MV-4-11 (cell line): ENCODE measurements at places on chromosomes 4 and X.

DNA sequence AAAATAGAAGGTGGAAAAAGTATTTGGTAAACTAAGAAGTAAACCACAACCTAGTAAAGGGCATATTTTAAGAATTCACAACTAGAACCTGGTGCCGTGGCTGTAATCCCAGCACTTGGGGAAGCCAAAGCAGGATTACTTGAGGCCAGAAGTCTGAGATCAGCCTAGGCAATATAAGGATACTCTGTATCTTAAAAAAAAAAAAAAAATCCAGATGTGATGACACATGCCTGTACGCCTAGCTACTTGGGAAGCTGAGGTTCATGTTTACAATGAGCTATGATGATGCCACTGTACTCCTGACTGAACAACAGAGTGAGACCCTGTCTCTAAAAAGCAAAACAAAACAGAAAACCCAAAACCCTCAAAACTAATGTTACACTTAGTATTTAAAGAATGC lies 294.9 kb upstream of the ZCCHC13 start:
- no peak for DNase-seq

DNA sequence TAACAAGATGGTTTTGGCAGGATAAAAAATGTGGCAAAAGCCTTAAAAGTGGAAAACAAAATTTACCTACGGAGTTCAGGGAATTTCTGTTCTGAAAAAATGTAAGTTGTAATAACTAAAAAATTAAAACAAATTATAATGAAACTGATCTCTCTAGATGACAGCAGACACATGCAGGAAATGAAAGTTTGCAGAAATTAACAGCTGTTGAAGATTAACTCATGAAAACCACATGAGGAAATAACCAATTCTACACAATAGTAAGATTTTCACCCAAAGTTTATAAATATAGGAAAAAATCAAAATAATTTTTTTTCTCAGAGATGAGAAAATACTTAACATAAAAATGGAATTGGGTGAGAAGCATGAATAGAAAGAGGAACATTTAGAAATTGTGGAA lies 47.5 kb upstream of the UGT2B15 start:
- DNase-seq = no peak

DNA sequence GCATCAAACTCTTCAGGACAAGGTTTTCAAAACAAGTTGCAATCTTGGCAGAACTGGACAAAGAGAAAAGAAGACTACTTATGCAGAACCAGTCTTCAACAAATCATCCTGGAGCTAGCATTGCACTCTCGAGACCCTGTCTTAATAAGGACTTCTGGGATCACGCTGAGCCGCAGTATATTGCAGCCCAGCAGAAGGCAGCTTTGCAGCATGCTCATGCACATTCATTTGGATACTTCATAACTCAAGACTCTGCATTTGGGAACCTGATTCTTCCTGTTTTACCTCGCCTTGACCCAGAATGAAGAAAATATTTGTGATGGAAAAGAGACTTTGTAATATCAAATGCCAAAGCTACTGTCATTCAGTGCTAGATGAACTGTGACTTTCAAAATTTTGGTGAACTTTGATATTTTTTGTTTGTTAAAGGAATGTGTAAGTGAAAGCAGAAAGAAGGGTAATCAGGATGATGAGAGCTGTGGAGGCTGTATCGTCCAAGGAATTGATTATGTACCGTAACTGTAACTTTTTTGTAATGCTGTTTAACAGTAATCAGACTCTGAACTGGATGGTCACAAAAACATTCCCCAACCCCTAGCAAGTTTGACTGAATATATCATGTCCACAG lies 27.2 kb downstream of the HSPA4L start:
- no peak for DNase-seq

DNA sequence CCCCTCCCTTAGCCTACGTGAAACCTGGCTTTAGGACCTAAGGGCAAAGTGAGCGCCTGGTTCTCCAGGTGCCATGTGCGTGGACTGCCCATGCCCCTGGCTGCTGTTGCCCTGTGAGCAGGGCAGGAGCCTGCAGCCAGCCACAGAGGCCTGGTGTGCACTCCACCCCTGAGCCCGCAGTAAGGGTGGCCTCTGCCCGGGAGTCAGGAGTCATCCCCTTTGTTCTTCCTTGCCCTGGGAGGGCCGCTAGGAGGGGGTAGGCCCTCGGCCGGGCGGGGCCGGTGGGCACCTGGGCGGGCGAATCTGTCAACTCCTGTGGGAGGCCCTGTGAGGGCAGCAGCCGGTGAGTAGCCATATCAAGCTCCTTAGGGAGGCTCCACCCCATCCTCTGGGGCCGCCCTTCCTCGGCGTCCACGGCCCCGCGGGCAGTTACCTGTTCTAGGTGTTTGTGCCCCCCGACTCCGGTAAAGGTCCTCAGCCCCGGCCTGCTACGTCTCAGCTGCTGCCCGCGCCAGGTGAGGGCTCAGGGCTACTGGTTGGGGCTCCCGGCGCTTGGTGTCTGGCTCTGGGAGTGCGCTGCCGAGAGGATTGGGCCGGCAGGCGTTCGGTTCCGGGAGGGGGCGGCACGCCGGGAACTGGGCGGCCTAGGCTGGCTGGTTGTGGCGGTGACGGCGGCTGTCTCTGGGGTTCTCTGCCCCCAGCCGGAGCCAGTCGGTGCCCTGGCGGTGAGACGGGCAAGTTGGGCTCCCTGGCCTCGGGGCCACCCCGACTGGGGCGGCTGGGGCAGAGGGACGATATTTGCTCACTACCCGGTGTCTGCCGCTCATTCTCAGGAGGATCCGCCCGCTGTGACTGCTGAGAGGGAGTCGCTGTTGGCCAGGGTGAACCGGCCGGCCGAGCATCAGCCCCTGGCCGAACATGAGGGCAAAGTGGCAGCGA lies 1060.2 kb downstream of the TECRL start:
- no peak for DNase-seq

DNA sequence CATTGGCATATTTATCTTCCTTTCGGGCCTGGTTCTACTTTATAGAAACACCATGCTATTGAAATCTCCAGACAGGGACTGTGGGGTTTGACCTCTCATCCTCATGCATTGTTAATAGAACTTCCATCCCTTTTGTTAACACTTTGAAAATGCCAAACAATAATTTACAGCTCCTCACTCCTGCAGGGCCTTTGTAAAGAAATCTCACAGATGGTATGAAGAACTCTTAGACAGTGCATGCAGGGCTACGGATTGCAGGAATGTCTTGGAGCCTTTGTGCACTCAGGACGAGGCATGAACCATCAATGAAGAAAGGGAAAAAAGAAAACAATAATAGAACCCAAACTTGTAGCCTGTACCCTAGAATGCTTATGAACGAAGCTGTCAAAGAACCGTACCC lies 92.8 kb upstream of the TMEM47 start:
- no peak for DNase-seq

GRCh38 chr4:140004549-140004895 lies 149.5 kb downstream of the MAML3 start:
- no peak for DNase-seq

GRCh38 chr4:139975830-139976272 lies 178.1 kb downstream of the MAML3 start:
- peak; percentile 97 for DNase-seq

GRCh38 chr4:14025111-14025510 lies 397.6 kb upstream of the BOD1L1 start:
- no peak for DNase-seq

DNA sequence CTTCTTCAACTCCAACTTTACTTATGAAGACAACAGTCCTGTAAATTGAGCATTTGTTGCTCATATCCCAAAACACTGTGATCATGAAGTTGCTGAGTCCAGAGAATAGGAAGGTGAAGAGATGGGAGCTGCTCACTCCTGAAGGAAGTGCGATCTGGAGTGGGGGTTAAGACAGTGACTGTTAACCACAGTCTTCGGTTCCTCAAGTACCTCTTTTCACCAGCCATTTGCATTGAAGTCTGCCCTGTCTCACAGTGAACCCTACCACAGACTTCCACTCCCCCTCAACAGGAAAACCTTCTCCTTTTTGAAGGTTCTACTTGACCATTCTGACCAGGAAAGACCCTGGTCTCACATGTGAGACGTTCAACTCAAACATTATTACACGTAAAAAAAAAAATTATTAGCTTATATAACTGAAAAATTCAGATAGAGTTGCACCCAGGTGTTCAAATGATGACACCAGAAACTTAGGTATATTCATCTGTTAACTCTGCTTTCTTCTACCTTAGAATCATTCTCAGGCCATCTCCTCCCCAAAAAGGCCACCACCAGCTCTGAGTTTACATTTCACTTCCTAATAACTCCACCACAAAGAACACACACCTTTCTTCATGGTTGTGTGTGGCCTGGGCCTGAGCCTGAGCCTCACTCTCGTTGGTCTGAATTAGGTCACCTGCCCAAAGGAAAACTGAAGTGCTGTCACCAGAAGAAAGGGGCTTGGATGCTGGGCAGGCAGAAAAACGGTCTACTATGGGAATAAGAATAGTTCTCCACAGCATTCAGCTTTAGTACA lies 199.2 kb downstream of the DCTD start:
- DNase-seq = peak; percentile 7

DNA sequence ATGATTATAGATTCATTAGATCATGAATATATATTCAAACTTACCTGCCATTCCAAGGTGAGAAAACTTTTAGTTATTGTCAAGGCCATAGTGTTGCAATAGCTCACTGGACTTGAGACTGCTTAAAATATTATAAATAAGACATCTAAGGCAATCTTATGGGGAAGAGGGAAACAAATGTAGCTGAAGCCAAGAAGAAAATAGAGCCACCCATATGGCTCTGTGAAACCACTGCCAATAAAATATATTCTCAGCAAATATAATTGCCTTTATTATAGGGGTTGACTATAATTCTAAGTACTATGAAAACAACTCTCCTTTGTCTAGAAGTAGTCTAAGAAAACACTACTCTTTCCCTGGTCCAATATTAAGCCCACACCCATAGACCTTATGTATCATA lies 938.5 kb downstream of the FSTL5 start:
- DNase-seq = no peak

DNA sequence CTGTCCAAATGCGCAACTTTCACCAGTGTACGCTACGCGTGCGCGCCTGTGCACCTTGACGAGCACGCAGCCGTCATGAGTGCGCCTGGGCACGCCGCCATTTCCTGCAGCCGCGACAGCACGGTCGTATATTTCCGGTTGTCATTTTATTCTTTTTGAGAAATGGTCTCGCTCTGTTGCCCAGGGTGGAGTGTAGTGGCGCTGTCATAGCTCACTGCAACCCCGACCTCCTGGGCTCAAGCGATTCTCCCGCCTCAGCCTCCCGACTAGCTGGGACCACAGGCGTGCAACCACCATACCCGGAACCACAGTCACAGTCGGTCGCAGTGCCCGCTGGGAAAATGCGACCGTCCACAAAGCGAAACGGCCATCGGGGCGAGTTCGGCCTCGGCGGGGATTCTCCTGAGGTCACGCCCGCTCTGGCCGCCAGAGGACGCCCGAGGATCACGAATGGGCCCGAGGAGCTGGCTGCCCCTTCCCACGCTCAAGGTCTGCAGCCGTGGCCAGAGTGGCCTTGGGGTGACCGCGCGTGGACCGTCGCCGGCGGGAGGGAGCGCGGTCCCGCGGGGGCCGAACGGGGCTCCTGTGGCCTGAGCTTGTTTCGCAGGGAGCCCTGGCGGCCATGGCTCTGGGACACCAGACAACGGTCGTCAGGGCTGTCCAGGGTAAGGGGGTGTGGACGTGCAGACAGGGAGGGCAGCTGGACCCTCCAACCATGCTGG lies 23.7 kb upstream of the PNMA3 start:
- peak; percentile 51 for DNase-seq

GRCh38 chr4:111519683-111520082 lies 625.6 kb upstream of the FAM241A start:
- DNase-seq = no peak

GRCh38 chr4:70654605-70655011 lies 11.7 kb downstream of the JCHAIN start:
- no peak for DNase-seq

DNA sequence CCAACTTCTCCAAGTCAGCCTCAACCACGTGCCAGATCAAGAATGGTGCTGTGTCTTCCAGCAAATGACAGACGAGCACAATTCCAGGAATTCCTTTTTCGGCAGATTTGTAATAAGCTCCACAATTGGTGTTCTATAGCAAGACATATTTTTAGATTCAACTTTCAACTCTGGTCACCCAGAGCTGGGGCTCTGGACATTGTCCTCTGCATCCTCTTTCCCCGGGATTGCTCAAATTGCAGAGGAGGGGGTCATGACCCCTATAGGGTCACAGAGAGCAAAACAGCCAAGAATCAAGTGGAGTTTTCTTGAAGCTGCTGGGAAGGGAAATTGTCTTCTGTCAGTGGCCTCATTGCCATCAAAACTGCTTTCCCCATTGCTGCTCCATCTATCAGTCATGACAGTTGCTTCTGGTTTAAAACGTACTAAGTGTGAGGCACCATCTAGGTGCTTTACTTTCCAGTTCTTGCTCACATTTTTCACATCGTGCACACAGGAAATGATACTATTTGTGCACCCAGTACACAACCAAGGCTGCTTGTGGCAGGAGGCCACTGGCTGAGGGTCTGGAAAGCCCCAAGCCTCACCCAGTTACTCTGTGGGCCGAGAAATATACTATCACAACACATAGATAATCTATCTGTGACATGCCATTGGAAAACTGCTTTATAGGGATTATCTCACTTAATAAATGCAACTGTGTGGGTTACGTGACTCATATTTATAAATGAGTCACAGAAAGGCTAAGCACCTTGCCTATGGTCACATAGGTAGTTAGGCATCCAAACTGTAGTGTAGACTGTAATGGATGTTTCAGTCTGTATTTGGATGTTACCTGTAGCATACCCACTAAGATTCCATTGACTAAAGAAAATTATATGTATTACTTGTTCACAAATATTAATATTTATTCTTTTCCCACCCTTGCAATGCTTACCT lies 91.7 kb upstream of the PHOX2B start:
- DNase-seq = no peak

GRCh38 chrX:15906041-15906943 lies 51.7 kb upstream of the AP1S2 start:
- DNase-seq = no peak

GRCh38 chr4:152535360-152535902 lies 461 bp downstream of the FBXW7 start:
- DNase-seq = no peak

DNA sequence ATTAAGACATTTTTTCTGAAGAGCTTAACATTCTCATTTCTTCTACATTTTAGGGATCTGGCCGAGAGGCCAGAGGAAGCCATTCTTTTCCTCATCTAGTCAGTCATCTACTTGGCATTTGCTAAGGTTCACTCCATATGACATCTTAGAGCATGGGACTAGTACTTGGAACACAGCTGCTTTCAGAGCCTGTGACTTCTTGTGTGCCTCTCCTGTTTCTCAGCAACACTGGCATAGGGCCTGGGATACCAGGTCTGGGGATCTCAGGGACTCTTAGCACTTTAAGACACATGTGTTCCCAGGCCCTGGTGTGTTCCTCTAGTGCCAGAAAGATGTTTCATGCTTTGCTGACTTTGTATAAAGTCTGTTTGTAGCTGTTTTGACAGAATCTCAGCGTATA lies 7.3 kb downstream of the PLP1 start:
- no peak for DNase-seq

DNA sequence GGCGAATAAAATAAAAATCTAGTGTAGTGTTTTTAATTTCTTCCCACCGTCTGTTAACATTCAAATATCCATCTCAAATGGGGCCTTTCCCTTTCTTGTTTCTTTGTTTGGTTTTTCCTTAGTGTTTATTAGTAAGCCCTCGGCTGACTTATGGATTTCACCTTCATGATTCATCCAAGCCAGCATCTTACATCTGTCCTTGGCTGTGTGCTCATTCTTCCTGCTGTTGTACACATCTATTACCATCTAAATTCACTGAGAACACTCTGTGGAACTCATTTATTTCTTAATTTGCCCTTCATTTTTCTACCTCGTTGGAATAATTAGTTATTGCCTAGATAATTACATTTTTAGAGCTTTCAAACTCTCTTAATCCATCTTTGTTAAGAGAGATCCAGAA lies 84.9 kb downstream of the SPCS3 start:
- no peak for DNase-seq

GRCh38 chr4:101977076-101977475 lies 186.5 kb downstream of the BANK1 start:
- no peak for DNase-seq
